ENCODE measurements at places on chromosomes 12 and 14.
A peak's percentile ranks its signal among the peaks of the same experiment; 100 is the strongest.

- no peak overlapping the region for H3K27ac ChIP-seq
- DNase-seq: peak; percentile 69
- H3K27me3 ChIP-seq: no peaks in the 10 kb centered on the region
- no peak overlapping the region for H3K4me3 ChIP-seq
Observed at GRCh38 chr14:77301103-77301502, 19.6 kb downstream of the POMT2 start.

GRCh38 chr12:62320054-62320453 is 59.9 kb downstream of the USP15 start:
- no peak overlapping the region for H3K4me3 ChIP-seq
- H3K36me3 ChIP-seq: peaks cover 46% of the 10 kb centered on the region
- H3K27me3 ChIP-seq: no peaks in the 10 kb centered on the region
- peak overlapping the region; percentile 4 for H3K27ac ChIP-seq
- peaks cover 41% of the 10 kb centered on the region for H3K4me1 ChIP-seq
- no peak for DNase-seq

DNA sequence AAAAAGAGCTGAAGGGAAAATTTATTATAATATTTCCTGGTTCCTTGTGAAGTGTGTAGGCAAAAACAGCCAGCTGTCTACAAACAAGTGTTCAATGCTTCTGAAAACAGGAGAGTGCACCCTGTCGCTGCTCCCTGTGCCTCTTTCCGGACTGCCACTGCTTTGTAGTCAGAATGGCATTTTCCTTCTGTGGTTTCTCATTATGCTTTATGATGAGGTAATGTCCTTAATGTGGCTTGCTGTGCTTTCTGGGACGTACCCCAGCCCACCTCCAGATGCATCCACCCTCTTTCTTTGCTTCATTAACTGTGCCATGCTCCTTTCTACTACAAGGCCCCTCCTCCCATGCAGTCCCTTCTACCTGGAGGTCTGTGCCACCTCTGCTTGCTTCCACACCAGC is 148.1 kb downstream of the SYT1 start:
- no peaks in the 10 kb centered on the region for H3K27me3 ChIP-seq
- DNase-seq: no peak
- H3K4me3 ChIP-seq: no peak overlapping the region
- no peaks in the 10 kb centered on the region for H3K4me1 ChIP-seq
- H3K36me3 ChIP-seq: no peaks in the 10 kb centered on the region

DNA sequence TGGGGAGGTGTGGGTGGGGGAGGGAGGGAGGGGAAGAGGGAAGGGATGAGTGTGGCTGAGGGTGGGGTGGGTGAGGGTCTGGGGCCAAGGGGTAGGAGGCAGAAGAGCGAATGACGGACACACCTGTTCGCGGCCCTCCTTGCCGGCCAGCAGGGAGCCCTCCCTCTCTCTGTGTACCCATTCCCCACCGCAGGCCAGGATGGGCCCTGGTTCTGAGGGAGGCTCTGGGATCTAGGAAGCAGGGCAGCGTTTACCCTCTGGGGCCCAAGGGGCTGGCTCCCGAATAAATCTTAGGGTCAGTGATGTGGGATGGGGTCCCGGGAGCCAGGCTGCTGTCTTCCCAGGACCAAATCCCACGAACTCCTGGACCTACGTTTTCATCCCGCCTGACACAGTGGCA is 46.0 kb upstream of the ESRRB start:
- DNase-seq: no peak
- H3K4me1 ChIP-seq: no peaks in the 10 kb centered on the region
- H3K4me3 ChIP-seq: no peak overlapping the region
- peaks cover 40% of the 10 kb centered on the region for H3K27me3 ChIP-seq
- H3K36me3 ChIP-seq: no peaks in the 10 kb centered on the region
